ENCODE measurements at places on chromosomes 7 and 10.

DNA sequence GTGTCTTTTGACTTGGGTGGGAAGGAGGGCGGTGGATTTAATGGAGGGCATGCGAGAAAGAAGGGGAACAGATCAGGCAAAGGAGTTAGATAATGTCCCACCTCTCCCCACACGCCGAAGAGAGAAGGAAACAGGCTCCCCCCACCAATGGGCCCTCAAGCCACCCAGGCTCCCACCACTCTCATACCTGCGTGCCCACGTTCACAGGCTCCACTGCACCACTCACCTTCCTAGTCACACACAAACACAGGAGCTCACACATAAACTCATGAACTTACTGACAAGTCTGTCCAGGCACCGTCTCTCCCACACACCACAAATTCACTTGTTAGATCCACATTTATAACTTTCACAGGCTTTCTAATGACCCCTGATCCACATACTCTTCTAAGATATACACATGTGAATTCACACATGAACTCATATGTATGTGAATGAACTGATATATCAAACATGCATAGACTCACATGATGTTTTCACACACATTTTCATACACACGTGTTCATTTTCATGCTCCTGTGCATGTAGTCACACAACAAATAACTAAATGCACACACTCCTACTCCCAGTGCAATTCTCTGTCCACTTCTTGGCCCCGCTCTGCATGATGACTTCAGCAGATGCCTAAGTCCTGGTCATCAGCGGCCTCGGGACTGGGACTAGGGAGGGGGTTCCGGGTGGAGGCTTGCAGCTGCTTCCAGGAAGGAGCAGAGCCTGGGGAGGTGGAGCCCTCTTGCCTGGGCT lies 1.5 kb downstream of the LZTS2 start:
- DNase-seq = no peak

DNA sequence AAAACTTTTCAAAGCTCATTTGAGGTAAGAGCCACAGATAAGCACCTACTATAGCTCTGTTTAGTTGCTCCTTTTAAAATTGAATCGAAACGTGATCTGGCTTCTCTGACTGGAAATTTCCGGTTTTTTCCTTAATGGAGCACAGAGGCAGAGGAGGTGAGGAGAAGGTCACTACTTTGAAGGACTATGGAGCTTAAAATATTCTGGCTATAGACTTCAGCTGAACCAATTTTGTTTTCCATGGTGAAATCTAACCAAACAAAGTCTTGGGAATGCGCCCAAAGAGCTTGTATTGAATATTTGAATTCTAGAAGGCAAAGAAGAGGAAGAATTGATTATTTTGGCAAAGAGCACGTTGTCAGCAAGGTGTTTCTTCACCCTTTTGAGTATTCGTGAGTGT lies 711.1 kb downstream of the SUGCT start:
- no peak for DNase-seq

DNA sequence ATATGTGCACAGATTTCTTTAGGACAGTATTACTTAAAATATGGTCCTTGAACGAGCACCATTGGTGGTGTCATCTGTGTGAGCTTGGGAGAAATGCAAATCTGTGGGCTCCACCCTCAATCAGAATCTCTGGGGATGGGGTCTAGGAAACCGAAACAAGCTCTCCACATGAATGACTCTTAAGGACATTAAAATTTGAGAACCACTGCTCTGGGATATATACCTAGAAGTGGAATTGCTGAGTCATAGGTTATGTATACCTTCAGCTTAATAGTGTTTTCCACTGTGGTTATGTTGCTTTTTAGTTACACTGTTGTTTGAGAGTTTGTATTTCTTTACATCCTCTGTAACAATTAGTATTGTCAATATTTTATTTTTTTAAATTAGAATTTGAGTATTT lies 24.0 kb downstream of the ZNRF2 start:
- no peak for DNase-seq

DNA sequence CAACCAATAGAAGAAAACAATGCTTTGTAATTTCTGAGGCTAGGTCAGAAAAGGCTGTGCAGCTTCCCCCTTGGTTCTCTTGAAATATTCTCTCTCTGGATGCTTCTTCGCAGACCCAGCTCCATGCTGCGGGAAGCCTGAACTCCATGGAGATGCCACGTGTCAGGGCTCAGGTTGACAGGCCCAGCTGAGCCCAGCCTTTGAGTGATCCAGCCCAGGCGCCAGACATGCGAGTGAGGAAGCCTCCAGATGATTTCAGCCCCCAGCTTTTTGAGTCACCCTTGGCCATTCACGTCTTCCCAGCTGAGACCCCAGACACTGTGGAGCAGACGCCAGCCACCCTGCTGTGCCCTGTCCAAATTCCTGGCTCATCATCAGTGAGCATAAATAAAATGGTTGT lies 378.4 kb upstream of the NRP1 start:
- no peak for DNase-seq

- DNase-seq = no peak
Observed at GRCh38 chr10:70742537-70743429, 42.4 kb downstream of the TBATA start.

DNA sequence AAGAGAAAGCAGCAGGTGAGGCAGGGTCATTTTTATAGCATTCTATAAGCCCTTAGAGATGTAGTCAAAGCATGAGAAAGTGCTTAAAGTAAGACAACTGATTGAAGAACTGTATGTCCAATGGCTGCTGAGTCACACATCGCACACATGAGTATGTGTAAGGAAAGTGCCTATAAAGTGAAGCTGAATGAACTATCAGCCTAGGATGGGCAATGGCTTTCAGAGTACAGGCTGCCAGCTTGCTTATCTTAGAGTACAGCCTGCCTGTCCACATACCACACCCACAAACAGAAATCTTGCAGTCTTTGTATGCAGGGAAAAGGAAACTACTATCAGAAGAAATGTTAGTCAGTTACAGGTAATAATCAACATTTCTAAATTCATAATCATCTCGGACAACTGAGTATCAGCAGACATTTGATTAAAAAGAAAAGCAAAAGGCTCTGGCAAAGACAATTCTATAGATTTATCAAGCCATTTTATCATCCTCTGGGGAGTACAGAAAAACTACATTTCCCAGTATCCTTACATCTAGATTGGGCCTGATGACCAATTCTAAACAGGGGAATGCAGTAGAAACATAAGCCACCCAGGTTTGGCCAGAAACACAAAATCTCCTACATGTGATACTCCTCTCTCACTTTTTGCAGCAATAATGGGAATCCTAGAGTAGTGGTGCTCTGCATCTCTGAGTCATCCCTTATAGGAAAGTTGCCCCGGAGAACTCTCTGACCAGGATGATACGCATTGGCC lies 16.2 kb upstream of the EPHB6 start:
- no peak for DNase-seq

DNA sequence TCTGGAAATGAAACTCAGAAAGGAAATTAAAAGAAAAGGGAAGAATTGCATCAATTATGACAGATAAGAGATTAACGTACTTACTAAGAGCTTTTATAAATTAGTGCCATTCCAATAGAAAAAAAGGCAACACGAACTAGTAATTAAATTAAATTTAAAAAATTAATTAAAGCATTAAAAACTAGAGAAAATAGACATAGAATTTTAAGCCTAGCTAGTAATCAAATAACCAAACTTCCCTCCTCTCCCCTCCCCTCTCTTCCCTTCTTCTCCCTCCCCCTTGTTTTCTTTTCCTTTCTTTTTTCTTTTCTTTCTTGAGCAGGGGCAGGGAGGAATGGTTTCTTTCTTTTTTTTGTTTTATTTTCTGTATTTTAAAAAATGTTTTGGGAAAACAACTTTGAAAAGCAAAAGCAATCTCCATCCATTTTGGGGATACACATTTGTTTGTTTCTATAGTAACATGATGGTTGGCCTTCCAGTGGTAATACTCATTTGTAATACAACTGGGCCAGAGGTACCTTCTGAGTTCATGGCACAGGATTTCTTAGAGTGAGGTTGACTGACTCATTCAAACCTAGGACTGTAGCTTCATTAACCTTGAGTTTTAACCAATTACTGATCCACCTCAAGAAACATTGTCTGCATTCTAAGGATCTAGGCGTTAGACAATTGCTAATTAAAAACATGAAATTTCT lies 132.6 kb downstream of the ST7 start:
- DNase-seq = no peak

GRCh38 chr7:139703487-139704307 lies 74.1 kb downstream of the HIPK2 start:
- DNase-seq = no peak

GRCh38 chr10:83603708-83604107 lies 535.6 kb upstream of the GHITM start:
- DNase-seq = peak; percentile 9

- no peak for DNase-seq
Observed at GRCh38 chr7:139995017-139995915, 67.5 kb downstream of the PARP12 start.

DNA sequence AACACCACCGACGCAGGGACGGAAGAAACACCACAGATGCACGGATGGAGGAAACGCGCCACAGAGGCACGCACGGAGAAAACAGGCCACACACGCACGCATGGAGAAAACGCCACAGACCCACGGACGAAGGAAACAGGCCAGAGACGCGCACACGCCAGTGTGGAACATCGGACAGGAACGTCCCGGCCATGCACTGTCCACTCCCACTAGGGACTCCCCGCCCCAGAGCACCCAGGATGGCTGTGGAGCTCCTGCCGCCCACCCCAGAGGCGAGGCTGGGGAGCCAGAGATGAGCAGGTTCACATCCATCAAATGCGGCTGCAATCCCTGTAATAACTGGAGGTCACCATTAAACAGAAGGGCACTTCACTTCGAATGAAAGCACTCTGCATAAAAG lies 17.3 kb downstream of the DIP2C start:
- DNase-seq = no peak

GRCh38 chr7:125396466-125397151 lies 467.0 kb upstream of the POT1 start:
- DNase-seq = no peak

DNA sequence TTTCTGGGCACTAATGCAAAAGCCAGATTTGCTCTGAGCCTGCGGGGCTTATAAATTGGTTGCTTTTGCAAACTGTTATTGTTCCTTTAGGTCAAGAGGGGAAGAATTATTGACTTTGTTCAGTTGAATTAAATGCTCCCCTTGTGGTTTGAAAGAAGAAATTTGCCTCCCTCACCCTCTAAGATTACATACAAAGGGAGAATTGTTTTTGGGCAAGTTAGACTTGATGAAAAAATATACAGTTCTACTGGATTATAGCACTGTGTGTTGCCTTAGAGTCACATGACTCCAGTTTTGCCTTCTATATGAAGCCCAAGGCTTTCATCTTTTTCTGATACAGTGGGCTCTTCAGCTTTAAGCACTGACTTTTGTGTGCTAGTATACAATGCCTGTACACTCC lies 1265.8 kb upstream of the LRRTM3 start:
- DNase-seq = no peak

GRCh38 chr7:139681463-139681755 lies 96.4 kb downstream of the HIPK2 start:
- DNase-seq = no peak

GRCh38 chr7:129169686-129170440 lies 18.6 kb upstream of the SMO start:
- peak; percentile 56 for DNase-seq

GRCh38 chr7:29468196-29468595 lies 95.4 kb upstream of the PRR15 start:
- DNase-seq = no peak

DNA sequence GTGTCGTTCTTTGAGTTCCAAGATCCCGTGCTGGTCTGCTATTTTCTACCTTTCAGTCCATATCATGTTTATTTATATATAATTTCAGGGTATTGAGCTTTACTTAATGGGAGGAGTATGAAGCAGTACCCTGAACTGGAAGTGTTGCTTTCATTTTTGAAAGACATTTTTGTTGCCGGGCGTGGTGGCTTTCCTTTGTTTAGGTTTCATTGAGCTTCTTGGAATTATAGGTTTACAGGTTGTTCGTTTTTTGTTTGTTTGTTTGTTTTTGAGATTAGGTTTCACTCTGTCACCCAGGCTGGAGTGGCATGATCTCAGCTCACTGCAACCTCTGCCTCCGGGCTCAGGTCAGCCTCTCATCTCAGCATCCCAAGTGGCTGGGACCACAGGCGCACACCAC lies 7.4 kb downstream of the ZNF487 start:
- DNase-seq = no peak

DNA sequence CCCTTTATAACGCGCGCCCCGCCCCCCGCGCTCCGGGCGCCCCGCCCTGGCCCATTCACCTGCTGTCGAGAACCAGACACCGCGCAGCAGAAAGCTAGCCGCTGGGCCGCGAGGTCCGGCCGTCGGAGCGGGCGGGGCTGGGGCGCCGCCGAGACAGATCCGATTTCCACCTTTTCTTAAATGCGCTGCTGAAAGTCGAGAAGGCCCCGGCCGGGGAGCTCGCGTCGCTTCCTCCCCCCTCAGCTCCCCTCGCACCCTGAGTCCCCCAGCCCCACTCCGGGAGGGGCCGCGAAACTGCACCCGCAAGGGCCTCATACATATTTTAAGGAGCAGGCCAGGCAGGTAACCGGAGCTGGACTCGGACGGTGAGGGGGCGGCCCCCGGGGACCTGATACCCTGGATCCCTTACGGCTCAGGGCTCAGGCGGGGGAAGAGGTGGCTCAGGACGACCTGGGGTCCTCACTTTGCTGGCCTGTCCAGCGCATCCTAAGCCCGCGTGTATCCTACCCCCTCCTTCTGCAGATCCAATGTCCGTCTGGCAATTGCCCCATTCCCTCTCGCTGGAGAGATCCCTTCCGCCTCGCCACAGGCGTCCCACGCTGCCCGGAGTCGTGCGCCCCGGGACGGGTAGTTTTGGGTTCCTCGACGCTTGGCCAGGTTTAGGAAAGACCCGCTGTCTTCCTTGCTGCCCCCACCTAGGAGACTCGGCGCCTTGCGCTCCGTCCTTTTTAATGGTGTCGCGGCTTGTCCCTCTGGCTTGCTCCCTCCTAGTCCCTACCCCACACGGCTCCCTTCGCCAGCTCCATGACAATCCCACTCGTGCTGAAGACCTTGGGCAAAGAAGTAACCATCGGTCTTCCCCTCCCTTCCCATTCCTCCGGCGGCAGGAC lies 170.6 kb downstream of the UBE2H start:
- DNase-seq = no peak

- DNase-seq = no peak
Observed at GRCh38 chr10:1150638-1150955, 94.4 kb downstream of the WDR37 start.

DNA sequence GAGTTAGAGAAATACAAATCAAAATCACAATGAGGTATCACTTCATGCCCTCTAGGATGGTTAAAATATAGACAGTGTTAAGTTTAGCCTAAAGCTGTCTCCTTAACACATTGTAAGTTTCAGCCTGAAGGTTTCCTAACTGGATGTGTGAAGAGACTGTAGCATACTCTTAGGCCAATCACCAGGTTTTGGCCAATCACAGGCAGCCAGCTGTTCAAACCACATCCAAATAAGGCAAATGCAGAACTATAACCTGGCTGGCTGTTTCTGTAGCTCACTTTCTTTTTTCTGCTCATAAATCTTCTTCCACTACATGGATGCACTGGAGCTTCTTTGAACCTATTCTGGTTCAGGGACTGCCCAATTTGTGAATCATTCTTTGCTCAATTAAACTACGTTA lies 19.7 kb downstream of the ESYT2 start:
- DNase-seq = no peak

DNA sequence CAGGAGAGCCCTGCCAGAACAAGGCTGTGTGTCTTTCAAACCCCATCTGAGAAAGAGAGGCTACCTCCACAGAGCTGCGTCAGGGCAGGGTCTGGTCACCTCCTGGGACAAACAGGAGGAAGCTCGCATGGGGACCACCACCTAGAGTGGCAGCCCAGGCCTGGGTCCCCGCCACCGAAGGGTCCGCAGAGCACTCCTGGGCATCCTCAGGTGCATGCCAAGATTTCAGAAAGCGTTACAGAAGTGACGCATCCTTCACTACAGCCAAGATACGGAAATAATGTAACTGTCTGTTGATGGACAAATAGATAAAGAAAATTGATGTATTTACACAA lies 42.6 kb downstream of the GSDME start:
- DNase-seq = no peak

All from GM06990 (cell line).